Airway epithelial cell (primary cell): ENCODE measurements at places on chromosomes 2 and 18. TPM values are rescaled to one million over a fixed set of nuclear protein-coding genes. Genes with fewer than 3 reads are reported as not detected.

The PDE11A gene
- not detected in 2 replicates for total RNA-seq

The IL37 gene
- total RNA-seq = not detected in 2 replicates

The ATRAID gene
- total RNA-seq = 120 and 148 TPM in 2 replicates

The ADAM23 gene
- total RNA-seq = 0.09 and 0.14 TPM in 2 replicates

The DSG4 gene
- total RNA-seq = 0.05 and 0.07 TPM in 2 replicates

The OST4 gene
- total RNA-seq = 257 and 386 TPM in 2 replicates

The SH3RF3 gene
- total RNA-seq = 0.78 and 1.1 TPM in 2 replicates

The TSPYL6 gene
- not detected in 2 replicates for total RNA-seq

The CCL20 gene
- total RNA-seq = 14.9 and 17.5 TPM in 2 replicates

The TGIF1 gene
- total RNA-seq = 63.9 and 96.2 TPM in 2 replicates

The XRCC5 gene
- 242 and 313 TPM in 2 replicates for total RNA-seq

The SERPINB13 gene
- total RNA-seq = 44.9 and 63.0 TPM in 2 replicates

The FHOD3 gene
- 18.7 and 23.2 TPM in 2 replicates for total RNA-seq

The RGPD4 gene
- total RNA-seq = not detected in 2 replicates

The CPSF3 gene
- 46.2 and 51.8 TPM in 2 replicates for total RNA-seq

The STARD6 gene
- 0.51 TPM in 1 of 2 replicates, not detected in the other for total RNA-seq

The CHAC2 gene
- 10.6 and 13.3 TPM in 2 replicates for total RNA-seq

The AQP12B gene
- total RNA-seq = not detected in 2 replicates

The AKAIN1 gene
- total RNA-seq = not detected in 2 replicates

The HJURP gene
- total RNA-seq = 18.2 and 26.2 TPM in 2 replicates

The PMAIP1 gene
- total RNA-seq = 6.3 and 8.0 TPM in 2 replicates

The HSPD1 gene
- total RNA-seq = 316 TPM in 2 replicates

The BMP10 gene
- total RNA-seq = not detected in 2 replicates

The ST8SIA3 gene
- total RNA-seq = not detected in 2 replicates

The IL1A gene
- total RNA-seq = 37.0 and 43.8 TPM in 2 replicates

The ANKRD30B gene
- total RNA-seq = not detected in 2 replicates

The CIB4 gene
- total RNA-seq = not detected in 2 replicates

The KRTCAP3 gene
- 44.1 and 86.7 TPM in 2 replicates for total RNA-seq

The RNU2-63P gene
- not detected in 2 replicates for total RNA-seq

The NBEAL1 gene
- total RNA-seq = 14.5 and 21.3 TPM in 2 replicates

The MRO gene
- total RNA-seq = not detected in 2 replicates

The VWC2L gene
- total RNA-seq = not detected in 2 replicates

The CTAGE1 gene
- total RNA-seq = not detected in 2 replicates

The TUBB8B gene
- total RNA-seq = not detected in 2 replicates

The CD207 gene
- not detected in 2 replicates for total RNA-seq

The PAX3 gene
- total RNA-seq = not detected in 2 replicates

The SCN1A gene
- not detected in 2 replicates for total RNA-seq

The HRH4 gene
- 0.07 TPM in 1 of 2 replicates, not detected in the other for total RNA-seq

The RAB27B gene
- total RNA-seq = 14.2 and 22.4 TPM in 2 replicates

The MBD5 gene
- total RNA-seq = 5.2 and 7.8 TPM in 2 replicates

The POTEJ gene
- total RNA-seq = not detected in 2 replicates

The LIMS4 gene
- total RNA-seq = not detected in 2 replicates

The MALL gene
- 126 and 169 TPM in 2 replicates for total RNA-seq

The CYP1B1 gene
- 53.8 and 56.9 TPM in 2 replicates for total RNA-seq

The ATG16L1 gene
- total RNA-seq = 22.7 and 23.7 TPM in 2 replicates

The CWC22 gene
- total RNA-seq = 14.3 and 16.4 TPM in 2 replicates

The TMBIM1 gene
- total RNA-seq = 333 and 422 TPM in 2 replicates

The DNER gene
- total RNA-seq = 3.1 and 5.1 TPM in 2 replicates

The TGFA gene
- 97.0 and 110 TPM in 2 replicates for total RNA-seq

The PRKD3 gene
- 13.2 and 22.5 TPM in 2 replicates for total RNA-seq

The CYTIP gene
- total RNA-seq = not detected in 2 replicates

The ABCG5 gene
- not detected in 2 replicates for total RNA-seq

The SLC8A1 gene
- total RNA-seq = 1.1 TPM in 2 replicates

The LRRC30 gene
- not detected in 2 replicates for total RNA-seq

The HOXD12 gene
- total RNA-seq = not detected in 2 replicates

The NT5DC4 gene
- total RNA-seq = not detected in 2 replicates

The CAPN14 gene
- 2.9 and 4.0 TPM in 2 replicates for total RNA-seq

The DUSP2 gene
- 4.9 and 6.5 TPM in 2 replicates for total RNA-seq

The GPR55 gene
- total RNA-seq = not detected in 2 replicates
